ENCODE measurements at places on chromosomes 3 and 15. TPM values are rescaled to one million over a fixed set of nuclear protein-coding genes. Genes with fewer than 3 reads are reported as not detected.

Gene BNC1
- total RNA-seq, result 8.7 TPM

Gene B3GNT5
- 2.7 TPM for total RNA-seq

DNA sequence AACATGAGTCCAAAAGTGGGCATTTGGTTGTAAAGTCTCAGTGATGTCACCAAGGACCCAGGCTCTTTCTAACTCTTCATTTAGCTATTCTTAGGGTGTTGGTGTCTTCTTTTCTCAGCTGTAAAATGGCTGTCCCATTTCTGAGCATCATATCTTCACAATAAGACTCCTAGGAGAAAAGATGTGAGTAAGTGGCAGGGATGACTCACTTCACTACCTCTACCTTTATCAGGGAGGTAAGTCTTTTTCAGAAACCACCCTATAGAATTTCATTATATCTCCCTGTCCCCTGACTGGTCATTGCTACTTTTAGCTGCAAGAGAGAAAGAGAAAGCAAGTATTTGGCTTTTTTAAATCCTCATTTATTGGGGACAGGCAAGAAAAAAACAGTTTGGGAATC, 300.2 kb upstream of the RBMS3 start:
- H3K4me1 ChIP-seq, result no peaks in the 10 kb centered on the region
- no peaks in the 10 kb centered on the region for H3K36me3 ChIP-seq
- DNase-seq, result no peak
- no peak overlapping the region for H3K27ac ChIP-seq
- no peaks in the 10 kb centered on the region for H3K27me3 ChIP-seq

DNA sequence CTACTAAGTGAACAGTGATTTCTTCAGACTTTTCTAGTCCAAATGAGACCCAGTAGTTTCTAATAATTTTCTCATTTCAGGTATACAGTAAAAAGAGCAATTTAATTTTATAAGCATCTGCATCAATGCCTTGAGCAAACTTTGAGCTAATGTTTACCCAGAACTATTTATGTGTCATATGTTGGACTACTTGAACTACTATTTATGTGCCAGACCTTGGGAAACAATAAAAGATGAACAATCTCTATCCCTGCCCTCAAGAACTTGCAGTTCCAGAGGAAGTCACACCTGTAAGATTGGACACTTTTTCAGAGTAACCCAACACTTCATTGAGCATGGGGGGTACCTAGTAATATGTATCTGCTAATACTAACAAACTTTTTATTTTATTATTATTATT, 2.3 kb upstream of the UBE3A start:
- H3K36me3 ChIP-seq, result no peaks in the 10 kb centered on the region
- peaks cover 13% of the 10 kb centered on the region for H3K4me1 ChIP-seq
- H3K27me3 ChIP-seq, result no peaks in the 10 kb centered on the region
- H3K4me3 ChIP-seq, result no peak overlapping the region
- H3K27ac ChIP-seq, result no peak overlapping the region

GRCh38 chr3:52763466-52763865, 7.3 kb downstream of the NEK4 start:
- H3K4me3 ChIP-seq, result no peak overlapping the region
- H3K27me3 ChIP-seq, result no peaks in the 10 kb centered on the region
- no peak overlapping the region for H3K27ac ChIP-seq
- peak; percentile 32 for DNase-seq
- peaks cover 40% of the 10 kb centered on the region for H3K36me3 ChIP-seq

DNA sequence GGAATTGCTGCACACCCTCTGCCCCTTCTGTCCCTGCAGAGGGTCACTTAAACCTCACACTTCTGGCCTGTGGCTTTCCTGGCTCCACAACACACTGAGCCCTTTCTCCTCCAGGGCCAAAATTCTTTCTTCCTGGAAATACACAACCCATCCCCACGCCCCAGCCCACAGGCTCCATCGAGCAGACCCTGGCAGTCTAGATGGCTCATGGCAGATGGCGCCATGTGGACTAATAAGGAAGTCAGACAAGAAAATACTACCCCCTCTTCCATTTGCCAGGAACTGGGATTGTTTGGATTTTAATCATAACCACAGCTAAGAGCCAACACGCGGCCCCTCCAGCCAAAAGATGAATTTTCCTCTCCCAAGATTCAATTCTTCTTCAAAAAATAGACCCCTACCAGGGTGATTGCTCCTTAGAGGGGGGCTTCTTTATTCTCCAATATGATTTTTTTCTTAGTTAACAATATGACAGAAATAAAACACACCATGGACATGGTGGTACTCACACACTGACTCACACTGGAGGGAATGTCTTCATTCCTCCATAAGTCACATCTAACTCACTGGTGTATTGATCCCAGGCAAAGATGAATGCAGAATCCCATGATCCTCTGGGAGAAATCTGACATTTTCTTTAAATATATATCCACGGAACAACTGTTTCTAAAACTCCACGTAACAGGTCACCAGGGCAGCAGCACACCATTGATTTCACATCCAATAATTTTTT, 111.5 kb downstream of the NTRK3 start:
- no peak overlapping the region for H3K27ac ChIP-seq
- DNase-seq, result no peak

DNA sequence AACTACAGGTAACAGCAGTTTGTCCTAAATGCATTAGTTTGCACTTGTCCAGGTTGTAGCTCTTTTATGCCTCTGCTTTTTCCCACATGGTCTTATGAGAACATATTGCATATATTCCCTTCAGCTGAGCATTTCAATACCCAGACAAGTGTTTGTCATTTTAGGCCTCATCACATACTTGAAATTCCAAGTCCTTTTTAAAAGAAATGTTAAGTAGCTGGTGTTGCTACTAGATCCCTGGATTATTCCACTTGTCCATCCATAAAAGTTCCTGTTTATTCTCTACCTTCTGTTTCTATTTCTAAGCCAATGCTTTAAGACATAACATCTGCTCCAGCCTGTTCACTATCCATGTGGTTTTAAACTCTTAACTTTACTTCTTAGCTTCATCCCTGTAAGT, 128.4 kb downstream of the NECTIN3 start:
- H3K27me3 ChIP-seq, result no peaks in the 10 kb centered on the region
- H3K27ac ChIP-seq, result no peak overlapping the region
- no peak overlapping the region for H3K4me3 ChIP-seq
- DNase-seq, result no peak

All from GM23248 (cell line).